Activated CD8-positive, alpha-beta memory T cell treated with anti-CD3 and anti-CD28 coated beads, Interleukin-2, amount 10 ng/mL, durations not matched to agents 7 days and 5 days (primary cell): ENCODE measurements at places on chromosomes 7 and 10. TPM values are rescaled to one million over a fixed set of nuclear protein-coding genes. Genes with fewer than 3 reads are reported as not detected.

GRCh38 chr7:133070562-133070961, 11.3 kb downstream of the CHCHD3 start:
- no peak for DNase-seq

DNA sequence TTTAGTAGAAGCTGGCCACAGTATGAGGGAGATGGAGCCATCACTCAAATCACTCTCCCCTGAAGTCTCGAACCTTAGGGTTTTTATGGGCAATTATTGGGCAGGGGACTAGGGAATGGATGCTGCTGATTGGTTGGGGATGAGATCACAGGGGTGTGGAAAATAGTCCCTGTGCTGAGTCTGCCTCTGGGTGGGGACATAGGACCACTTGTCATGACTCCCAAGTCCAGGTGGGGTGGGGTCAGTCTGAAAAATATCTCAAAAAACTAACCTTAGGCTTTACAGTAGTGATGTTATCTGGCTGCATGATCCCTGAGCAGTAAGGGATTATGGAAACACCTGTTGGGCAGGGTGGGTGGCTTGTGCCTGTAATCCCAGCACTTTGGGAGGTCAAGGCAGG, 98.6 kb downstream of the XRCC2 start:
- DNase-seq = no peak

DNA sequence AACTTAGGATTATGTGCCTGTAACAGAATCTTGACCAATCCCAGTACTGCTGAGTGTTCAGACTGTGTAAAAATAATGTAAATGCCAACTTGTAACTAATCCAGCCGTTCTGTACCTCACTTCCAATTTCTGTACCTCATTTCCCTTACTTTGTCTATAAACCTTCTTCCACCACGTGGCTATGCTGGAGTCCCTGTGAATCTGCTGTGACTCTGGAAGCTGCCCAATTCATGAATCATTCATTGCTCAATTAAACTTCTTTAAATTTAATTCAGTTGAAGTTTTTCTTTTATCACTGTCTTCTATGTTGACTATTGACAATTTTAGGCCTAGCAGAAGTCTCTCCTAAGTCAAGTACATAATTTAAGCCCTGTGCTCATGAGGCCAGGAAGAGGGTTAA, 215.3 kb upstream of the RHOBTB1 start:
- DNase-seq = no peak

GRCh38 chr7:45143616-45144015, 14.0 kb upstream of the RAMP3 start:
- DNase-seq = no peak

DNA sequence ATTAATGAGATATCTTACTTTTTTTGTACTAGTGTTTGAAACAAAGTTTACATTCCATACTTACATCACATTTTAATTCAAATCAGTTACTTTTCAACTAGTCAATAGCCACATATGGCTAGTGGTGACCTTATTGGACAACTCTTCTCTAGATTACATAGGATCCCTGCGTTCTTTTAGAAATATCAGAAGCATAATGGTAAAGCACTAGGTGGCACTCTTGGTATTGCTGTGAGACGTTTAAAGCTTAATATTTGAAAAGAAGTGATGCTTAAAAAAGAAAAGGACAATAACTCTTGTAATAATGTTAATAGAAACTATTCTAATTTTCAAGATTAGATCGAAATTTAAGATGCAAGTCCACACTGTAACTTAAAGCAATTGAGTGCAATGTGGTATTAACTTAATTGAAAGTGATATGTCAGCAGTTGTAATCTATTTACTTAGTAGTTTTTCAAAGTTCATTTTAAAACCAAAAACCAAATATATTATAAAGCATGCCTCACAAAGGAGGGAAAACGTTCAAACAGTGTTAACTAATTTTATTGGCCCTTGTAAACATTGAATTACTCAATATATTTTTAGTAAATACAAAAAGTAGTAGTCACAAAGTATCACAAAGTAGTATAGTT, 339.1 kb downstream of the ATRNL1 start:
- DNase-seq = no peak

- DNase-seq = no peak
Measured at GRCh38 chr10:23535381-23535780, 96.5 kb downstream of the OTUD1 start.

GRCh38 chr10:118596426-118597124, 1.1 kb upstream of the PRLHR start:
- no peak for DNase-seq

DNA sequence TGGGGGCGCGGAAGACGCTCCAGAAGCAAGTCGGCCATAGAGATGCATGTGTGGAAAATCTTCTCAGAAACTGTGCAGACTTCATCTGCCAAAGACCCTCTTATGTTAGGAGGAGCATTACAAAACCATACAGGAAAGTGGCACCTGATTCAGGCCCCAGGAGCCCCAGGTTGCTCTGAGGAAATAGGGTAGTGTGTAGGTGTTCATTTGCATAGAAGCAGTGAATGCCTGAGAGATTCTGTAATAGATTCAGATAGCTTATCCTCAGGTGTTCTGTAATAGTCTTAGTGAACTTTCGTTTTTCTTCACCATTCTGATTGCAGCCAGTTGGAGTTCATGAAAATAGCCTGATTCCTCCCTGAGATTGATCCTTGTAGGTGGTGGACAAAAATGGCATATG, 106.4 kb upstream of the GJD4 start:
- no peak for DNase-seq

DNA sequence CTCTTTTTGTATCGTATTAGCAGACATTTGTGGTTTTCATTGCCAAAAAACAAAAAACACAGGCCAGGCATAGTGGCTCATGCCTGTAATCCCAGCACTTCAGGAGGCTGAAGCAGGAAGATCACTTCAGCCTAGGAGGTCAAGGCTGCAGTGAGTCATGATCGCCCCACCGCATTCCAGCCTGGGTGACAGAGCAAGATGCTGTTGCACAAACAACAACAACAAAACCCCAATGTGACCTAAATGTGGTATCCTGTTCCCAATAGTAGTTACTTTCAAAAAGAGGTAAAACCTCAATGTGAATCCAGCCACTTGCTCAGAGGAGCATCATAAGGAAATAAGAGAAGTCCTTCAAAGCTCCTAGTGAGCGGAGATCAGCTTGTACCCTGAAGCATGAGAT, 45.8 kb upstream of the SKAP2 start:
- no peak for DNase-seq

DNA sequence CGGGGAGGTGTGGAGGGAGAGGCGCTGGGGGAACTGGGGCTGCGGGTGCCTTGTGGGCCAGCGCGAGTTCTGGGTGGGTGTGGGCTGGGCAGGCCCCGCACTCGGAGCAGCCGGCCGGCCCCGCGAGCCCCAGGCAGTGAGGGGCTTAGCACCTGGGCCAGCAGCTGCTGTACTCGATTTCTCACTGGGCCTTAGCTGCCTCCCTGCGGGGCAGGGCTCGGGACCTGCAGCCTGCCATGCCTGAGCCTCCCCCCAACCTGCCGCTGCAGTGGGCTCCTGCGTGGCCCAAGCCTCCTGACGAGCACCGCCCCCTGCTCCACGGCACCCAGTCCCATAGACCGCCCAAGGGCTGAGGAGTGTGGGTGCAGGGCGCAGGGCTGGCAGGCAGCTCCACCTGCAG, 116.3 kb downstream of the CFTR start:
- DNase-seq = no peak

DNA sequence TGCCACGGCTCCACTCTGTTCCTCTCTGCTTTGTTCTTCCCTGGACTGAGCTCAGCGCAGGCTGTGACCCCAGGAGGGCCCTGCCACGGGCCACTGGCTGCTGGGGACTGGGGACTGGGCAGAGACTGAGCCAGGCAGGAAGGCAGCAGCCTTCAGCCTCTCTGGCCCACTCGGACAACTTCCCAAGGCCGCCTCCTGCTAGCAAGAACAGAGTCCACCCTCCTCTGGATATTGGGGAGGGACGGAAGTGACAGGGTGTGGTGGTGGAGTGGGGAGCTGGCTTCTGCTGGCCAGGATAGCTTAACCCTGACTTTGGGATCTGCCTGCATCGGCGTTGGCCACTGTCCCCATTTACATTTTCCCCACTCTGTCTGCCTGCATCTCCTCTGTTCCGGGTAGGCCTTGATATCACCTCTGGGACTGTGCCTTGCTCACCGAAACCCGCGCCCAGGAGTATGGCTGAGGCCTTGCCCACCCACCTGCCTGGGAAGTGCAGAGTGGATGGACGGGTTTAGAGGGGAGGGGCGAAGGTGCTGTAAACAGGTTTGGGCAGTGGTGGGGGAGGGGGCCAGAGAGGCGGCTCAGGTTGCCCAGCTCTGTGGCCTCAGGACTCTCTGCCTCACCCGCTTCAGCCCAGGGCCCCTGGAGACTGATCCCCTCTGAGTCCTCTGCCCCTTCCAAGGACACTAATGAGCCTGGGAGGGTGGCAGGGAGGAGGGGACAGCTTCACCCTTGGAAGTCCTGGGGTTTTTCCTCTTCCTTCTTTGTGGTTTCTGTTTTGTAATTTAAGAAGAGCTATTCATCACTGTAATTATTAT, 1.2 kb downstream of the CLDN4 start:
- no peak for DNase-seq

- no peak for DNase-seq
Measured at GRCh38 chr10:60535427-60535826, 145.8 kb upstream of the ANK3 start.

- no peak for DNase-seq
Measured at GRCh38 chr7:137774793-137775201, 72.0 kb downstream of the DGKI start.

DNA sequence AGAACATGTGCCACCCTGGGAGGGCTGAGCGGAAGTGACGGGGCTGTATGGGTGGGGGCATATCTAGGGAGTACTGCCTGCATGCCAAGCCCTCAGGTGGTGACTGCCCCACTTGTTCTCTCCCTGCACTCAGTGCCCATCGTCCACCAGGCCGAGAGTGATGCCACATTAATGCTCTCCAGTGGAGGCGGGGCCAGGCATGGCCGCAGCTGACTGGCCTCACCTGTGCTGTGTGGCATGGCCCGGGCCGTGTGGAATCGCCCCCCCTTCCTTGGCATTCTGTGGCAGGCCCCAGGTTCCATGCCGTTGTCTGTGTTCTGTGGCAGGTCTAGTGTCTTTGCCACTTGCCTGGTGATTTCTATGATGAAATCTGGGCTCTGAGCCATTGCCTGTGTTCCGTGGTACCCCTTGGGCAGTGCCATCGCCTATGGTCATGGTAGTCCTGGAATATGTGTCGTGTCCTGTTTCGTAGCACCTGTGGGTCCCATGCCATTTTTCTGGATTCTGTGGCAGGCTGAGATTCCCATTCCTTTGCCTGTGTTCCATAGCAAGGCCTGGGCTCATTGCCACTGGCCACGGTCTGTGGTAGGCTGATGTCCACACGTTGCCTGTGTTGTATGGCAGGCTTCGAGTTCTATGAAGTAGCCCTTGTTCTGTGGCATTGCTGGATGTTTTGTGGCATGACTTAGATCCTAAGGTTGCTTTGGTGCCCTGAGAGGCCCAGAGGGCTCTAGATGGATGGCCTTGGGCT, 8.9 kb downstream of the FLNC start:
- DNase-seq = no peak

DNA sequence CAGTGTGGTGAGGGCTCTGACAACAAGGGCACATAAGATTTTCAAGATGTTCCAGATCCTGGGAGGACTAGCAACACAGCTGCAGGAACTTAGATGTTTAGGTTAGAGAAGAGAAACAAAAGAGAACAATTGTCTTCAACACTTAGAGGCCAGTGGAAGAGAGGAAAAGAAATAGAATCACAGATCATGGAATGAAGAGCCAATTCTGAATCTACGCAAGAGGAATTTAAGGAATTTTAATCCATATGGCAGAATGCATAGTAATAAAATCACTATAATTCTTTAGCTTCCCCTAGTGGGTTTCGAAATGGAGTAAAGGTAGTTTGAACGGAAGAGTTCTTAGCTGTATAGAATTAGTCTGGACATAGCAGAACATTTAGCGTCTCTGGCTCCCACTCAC, 114.6 kb upstream of the LRRTM3 start:
- no peak for DNase-seq

GRCh38 chr10:75146780-75147179, 35.3 kb downstream of the SAMD8 start:
- DNase-seq = no peak

DNA sequence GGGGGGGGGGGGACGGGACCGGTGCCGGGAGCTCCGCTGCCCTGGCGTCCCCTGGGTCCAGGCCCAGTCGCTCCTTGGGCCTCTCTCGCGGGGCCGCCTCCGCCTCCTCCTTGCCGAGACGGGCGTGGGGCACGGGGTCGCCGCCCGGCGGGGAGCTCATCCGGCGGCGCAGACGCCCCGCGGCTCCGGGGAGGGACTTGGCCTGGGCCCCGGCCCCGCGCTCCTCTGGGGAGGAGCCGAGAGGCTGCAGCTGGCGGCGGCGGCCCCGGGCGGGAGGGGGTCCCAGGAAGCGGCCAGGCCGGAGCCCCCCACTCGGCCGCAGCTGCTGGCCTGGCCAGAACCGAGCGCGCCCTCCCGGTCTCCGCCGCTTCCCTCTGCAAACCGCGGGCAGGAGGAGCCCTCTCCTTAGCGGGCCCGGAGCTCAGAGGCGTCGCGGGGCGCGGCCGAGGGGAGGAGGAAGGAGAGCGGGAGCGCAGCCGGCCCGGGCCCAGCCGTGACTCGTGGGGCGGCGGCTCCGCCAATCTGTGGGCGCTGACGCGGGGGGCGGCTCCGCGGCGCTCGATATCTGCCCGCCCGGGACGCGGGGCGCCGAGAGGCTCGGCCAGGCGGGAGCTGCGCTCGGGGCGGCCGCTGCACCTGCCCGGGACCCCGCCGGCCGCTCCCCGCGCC, at the start of gene FAM20C:
Gene FAM20C (plus strand): TSS at position 591 of the 669 bp plus-strand sequence. CDS start 629 bp downstream, outside the sequence.
- DNase-seq = no peak

GRCh38 chr7:56537952-56538351, 421.7 kb upstream of the NUPR2 start:
- no peak for DNase-seq

- no peak for DNase-seq
Measured at GRCh38 chr10:34179280-34179679, 635.8 kb downstream of the PARD3 start.

DNA sequence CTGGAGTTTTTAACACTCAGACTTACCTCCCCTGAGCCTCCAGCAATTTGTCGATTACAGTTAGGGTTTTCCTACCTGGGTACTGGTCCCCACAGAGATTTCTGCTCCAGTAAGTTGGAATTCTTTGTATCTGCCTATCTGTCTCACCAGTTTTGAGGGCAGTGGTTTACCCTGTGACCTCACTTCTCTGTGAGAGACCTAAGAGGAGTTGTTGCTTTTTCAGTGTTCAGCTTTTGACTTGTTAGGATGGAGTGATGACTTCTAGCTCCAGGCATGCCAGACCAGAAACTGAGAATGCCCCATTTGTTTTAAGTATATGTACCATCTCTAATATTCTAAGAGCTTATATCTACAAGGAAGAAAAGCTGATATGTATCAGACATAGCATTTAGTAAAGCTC, 42.9 kb downstream of the CSGALNACT2 start:
- no peak for DNase-seq

Gene ZNF735
- not detected for total RNA-seq

Gene OR2A7
- total RNA-seq = 0.54 TPM

Gene C10orf67
- total RNA-seq = not detected

Gene ASB10
- total RNA-seq = not detected

Gene OR2A12
- total RNA-seq = not detected

Gene LLCFC1
- not detected for total RNA-seq

Gene CASTOR2
- 5.7 TPM for total RNA-seq
